Esophagus squamous epithelium (tissue), 5 donors: ENCODE measurements at places on chromosomes 2 and 18.

DNA sequence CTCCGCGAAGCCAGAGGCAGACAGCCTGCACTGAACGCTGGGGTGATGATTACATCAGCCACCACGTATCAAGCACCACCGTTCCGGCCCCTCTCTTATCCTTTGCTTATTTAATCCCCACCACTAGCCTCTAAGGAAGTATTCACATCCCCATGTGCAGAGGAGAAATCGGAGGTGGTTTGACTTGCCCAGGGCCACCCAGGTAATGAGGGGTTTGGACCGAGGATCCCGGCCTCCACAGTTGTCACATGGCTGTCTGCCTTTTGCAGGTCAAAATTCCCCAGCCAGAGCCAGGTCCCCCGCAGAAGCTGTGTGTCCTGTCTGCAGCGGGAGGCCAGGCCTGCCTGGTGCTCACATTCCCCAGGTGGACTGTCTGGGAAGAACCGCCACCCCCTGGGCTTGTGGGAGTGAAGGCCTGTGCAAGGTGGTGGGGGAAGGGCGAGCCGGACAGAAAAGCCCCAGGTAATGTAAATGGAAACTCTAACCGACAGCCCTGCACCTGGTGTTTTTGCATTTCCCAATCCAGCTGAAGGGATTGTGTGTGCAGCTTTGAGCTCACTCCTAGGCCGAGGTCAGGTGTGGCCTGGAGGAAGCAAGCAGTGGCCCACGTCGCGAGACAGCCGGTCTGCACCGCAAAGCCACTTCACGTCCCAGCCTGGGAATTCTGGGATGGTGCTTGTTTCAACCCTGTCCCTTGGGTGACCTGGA is 108.5 kb upstream of the ID2 start:
- H3K27ac ChIP-seq = no peak overlapping the region
- DNase-seq = no peak
- H3K4me3 ChIP-seq = no peak overlapping the region
- H3K4me1 ChIP-seq = peaks cover 7% of the 10 kb centered on the region
- H3K36me3 ChIP-seq = no peaks in the 10 kb centered on the region
- H3K27me3 ChIP-seq = no peaks in the 10 kb centered on the region

GRCh38 chr2:179655627-179656026 is 205.8 kb downstream of the ZNF385B start:
- no peak for DNase-seq
- H3K27me3 ChIP-seq = no peaks in the 10 kb centered on the region
- H3K4me3 ChIP-seq = no peak overlapping the region
- no peaks in the 10 kb centered on the region for H3K4me1 ChIP-seq
- no peaks in the 10 kb centered on the region for H3K36me3 ChIP-seq

GRCh38 chr2:143157418-143157817 is 28.2 kb downstream of the ARHGAP15 start:
- H3K27ac ChIP-seq = no peak overlapping the region
- no peaks in the 10 kb centered on the region for H3K4me1 ChIP-seq
- no peak overlapping the region for H3K4me3 ChIP-seq
- H3K27me3 ChIP-seq = no peaks in the 10 kb centered on the region
- no peak for DNase-seq

- no peak overlapping the region for H3K27ac ChIP-seq
- no peak for DNase-seq
- H3K36me3 ChIP-seq = no peaks in the 10 kb centered on the region
- no peaks in the 10 kb centered on the region for H3K27me3 ChIP-seq
Measured at GRCh38 chr2:3526871-3527270, 7.5 kb upstream of the ADI1 start.

GRCh38 chr2:188631037-188631809 is 339.5 kb downstream of the GULP1 start:
- no peak for DNase-seq
- no peak overlapping the region for H3K27ac ChIP-seq
- H3K27me3 ChIP-seq = no peaks in the 10 kb centered on the region
- H3K36me3 ChIP-seq = no peaks in the 10 kb centered on the region
